GM12878 (cell line): ENCODE measurements at places on chromosomes 1 and 21.

GRCh38 chr1:151981178-151981525 is 12.5 kb downstream of the S100A10 start:
- no peak for DNase-seq
- H3K4me3 ChIP-seq = no peak overlapping the region
- no peaks in the 10 kb centered on the region; the same call in 1 of the 2 replicates for H3K27me3 ChIP-seq

DNA sequence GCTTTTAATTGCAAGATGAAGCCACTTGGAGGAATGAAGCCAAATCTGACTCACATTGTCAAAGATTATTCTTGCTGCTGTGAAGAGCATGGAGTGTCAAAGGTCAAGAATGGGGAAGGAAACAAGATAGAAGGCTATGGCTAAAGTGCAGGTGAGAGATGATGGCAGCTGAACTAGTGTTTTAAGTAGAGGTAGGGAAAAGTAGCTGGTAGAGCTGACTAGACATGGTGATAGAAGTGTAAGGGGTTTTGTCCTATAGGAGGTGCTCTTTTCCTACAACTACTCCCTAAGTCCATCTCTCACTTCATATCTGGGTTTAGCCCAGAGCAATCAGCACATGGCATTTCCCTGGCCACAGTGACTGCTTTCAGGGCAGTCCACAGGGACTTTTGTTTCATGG is 11.8 kb downstream of the UBE2T start:
- DNase-seq = no peak
- no peaks in the 10 kb centered on the region for H3K27me3 ChIP-seq
- no peak overlapping the region for H3K4me3 ChIP-seq
- H3K27ac ChIP-seq = no peak overlapping the region

DNA sequence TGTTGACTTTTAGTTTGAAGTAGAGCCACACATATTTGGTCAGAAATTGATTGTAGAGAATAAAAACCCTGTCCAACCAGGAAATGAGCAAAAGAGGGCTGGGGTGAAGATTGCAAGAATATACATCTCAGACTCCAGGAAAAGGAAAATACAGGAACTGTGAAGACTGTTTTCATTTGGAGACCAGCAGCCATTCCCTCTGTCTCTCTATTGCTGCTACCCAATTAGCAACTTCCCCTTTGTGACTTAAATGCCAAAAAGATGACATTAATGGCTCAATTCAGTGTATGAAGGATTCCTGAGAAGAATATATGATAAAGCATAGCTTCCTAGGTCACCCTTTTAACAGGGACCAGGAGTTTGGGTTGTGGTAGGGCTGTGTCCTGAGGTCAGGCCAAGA is 31.6 kb upstream of the CEP350 start:
- H3K27me3 ChIP-seq = no peaks in the 10 kb centered on the region
- no peak overlapping the region for H3K27ac ChIP-seq
- no peak for DNase-seq
- no peaks in the 10 kb centered on the region for H3K36me3 ChIP-seq

- no peaks in the 10 kb centered on the region for H3K4me1 ChIP-seq
- no peak for DNase-seq
- no peaks in the 10 kb centered on the region for H3K36me3 ChIP-seq
- H3K27ac ChIP-seq = no peak overlapping the region
- H3K4me3 ChIP-seq = no peak overlapping the region
- H3K27me3 ChIP-seq = no peaks in the 10 kb centered on the region
Observed at GRCh38 chr1:241992734-241993133, 6.2 kb downstream of the MAP1LC3C start.

- no peak for DNase-seq
- H3K27me3 ChIP-seq = no peaks in the 10 kb centered on the region
- H3K36me3 ChIP-seq = no peaks in the 10 kb centered on the region
- peak overlapping the region; percentile 97 for H3K4me3 ChIP-seq
Observed at GRCh38 chr1:160032165-160032820, 503 bp upstream of the PIGM start.

DNA sequence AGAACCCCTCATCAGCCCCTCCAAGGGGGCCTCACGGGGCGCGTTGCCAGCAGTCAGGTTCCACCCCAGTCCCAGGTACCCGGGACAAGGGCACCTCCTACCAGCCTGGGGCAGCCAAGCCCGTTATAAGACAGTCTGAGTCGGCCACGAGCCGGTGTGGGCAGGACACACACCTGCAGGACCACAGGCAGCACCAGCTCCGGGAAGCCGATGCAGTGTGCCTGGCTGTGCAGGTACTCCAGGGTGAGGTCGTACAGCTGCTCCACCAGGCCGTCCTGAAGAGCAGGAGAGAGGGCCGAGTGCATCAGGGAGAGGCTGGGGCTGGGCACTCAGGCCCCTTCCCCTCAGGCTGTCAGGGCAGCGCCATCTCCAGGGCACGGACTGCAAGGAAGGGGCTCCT is 11.1 kb downstream of the NOC2L start:
- no peak overlapping the region for H3K27ac ChIP-seq
- H3K27me3 ChIP-seq = no peaks in the 10 kb centered on the region
- H3K4me1 ChIP-seq = no peaks in the 10 kb centered on the region
- no peak for DNase-seq

DNA sequence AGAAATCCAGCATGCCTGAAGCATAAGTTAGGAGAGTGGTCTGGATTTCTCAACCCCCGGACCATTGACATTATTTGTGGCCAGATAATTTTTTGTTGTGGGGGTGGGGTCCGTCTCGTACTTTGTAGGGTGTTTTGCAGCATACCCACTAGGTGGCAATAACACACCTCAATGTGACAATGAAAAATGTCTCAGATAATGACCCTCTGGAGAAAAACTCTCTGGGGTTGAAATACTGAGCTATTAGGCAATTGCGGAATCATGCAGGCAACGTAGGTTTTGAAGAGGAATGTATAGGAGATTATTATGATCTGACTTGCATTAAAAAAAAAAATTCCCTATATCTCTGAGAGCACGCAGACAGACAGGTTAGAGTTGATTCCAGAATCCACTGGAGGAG is 25.3 kb upstream of the RRP15 start:
- DNase-seq = no peak
- no peaks in the 10 kb centered on the region for H3K36me3 ChIP-seq
- no peak overlapping the region for H3K27ac ChIP-seq
- H3K4me1 ChIP-seq = no peaks in the 10 kb centered on the region
- no peaks in the 10 kb centered on the region for H3K27me3 ChIP-seq
- no peak overlapping the region for H3K4me3 ChIP-seq

- no peak for DNase-seq
- no peaks in the 10 kb centered on the region for H3K27me3 ChIP-seq
- H3K4me3 ChIP-seq = no peak overlapping the region
- no peak overlapping the region for H3K27ac ChIP-seq
- H3K36me3 ChIP-seq = no peaks in the 10 kb centered on the region
Observed at GRCh38 chr1:30472009-30472408, 251.4 kb downstream of the MATN1 start.

GRCh38 chr21:35885942-35886541 is 174.3 kb downstream of the SETD4 start:
- H3K4me1 ChIP-seq = no peaks in the 10 kb centered on the region
- no peak overlapping the region for H3K4me3 ChIP-seq
- no peak for DNase-seq
- H3K36me3 ChIP-seq = no peaks in the 10 kb centered on the region
- H3K27ac ChIP-seq = no peak overlapping the region
- no peaks in the 10 kb centered on the region for H3K27me3 ChIP-seq

DNA sequence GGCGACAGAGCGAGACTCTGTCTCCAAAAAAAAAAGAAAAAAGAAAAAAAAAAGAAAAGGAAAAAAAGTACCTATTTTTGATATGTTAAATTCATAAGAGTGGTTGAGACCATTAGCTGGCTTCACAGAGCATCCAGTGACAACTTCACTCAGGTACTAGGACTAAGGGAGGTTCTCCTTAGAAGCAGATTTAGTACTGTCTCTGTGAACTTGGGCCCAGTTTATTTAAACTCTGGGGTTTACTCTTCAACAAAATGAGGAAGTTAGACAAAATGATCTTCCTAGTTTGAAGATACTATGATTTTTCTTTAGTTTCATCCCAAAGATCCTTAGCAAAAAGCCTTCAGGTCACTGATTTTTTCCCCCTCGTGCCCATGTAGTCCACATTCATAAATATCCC is 21.2 kb downstream of the MACO1 start:
- H3K4me1 ChIP-seq = peaks cover 29% of the 10 kb centered on the region
- no peaks in the 10 kb centered on the region for H3K27me3 ChIP-seq
- peaks cover 2% of the 10 kb centered on the region for H3K36me3 ChIP-seq
- no peak overlapping the region for H3K27ac ChIP-seq
- no peak overlapping the region for H3K4me3 ChIP-seq
- DNase-seq = no peak
